ENCODE measurements at places on chromosomes 7 and 10. TPM values are rescaled to one million over a fixed set of nuclear protein-coding genes. Genes with fewer than 3 reads are reported as not detected.

- H3K27me3 ChIP-seq: no peaks in the 10 kb centered on the region
- peak overlapping the region; percentile 68 for H3K27ac ChIP-seq
- H3K36me3 ChIP-seq: no peaks in the 10 kb centered on the region
- DNase-seq: peak; percentile 47
- H3K4me3 ChIP-seq: peak overlapping the region; percentile 39
- peaks cover 17% of the 10 kb centered on the region for H3K4me1 ChIP-seq
Measured at GRCh38 chr7:92835851-92836488, 403 bp downstream of the CDK6 start.

DNA sequence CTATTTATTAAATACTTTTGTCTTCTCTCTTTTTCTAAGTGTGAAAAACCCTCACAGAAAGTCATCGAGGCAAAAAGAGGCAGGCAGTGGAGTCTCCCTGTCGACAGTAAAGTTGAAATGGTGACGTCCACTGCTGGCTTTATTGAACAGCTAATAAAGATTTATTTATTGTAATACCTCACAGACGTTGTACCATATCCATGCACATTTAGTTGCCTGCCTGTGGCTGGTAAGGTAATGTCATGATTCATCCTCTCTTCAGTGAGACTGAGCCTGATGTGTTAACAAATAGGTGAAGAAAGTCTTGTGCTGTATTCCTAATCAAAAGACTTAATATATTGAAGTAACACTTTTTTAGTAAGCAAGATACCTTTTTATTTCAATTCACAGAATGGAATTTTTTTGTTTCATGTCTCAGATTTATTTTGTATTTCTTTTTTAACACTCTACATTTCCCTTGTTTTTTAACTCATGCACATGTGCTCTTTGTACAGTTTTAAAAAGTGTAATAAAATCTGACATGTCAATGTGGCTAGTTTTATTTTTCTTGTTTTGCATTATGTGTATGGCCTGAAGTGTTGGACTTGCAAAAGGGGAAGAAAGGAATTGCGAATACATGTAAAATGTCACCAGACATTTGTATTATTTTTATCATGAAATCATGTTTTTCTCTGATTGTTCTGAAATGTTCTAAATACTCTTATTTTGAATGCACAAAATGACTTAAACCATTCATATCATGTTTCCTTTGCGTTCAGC lies 43.4 kb downstream of the TARP start:
- peaks cover 56% of the 10 kb centered on the region for H3K4me1 ChIP-seq
- peaks cover 6% of the 10 kb centered on the region for H3K36me3 ChIP-seq
- H3K27ac ChIP-seq: no peak overlapping the region
- no peak overlapping the region for H3K4me3 ChIP-seq
- no peak for DNase-seq

DNA sequence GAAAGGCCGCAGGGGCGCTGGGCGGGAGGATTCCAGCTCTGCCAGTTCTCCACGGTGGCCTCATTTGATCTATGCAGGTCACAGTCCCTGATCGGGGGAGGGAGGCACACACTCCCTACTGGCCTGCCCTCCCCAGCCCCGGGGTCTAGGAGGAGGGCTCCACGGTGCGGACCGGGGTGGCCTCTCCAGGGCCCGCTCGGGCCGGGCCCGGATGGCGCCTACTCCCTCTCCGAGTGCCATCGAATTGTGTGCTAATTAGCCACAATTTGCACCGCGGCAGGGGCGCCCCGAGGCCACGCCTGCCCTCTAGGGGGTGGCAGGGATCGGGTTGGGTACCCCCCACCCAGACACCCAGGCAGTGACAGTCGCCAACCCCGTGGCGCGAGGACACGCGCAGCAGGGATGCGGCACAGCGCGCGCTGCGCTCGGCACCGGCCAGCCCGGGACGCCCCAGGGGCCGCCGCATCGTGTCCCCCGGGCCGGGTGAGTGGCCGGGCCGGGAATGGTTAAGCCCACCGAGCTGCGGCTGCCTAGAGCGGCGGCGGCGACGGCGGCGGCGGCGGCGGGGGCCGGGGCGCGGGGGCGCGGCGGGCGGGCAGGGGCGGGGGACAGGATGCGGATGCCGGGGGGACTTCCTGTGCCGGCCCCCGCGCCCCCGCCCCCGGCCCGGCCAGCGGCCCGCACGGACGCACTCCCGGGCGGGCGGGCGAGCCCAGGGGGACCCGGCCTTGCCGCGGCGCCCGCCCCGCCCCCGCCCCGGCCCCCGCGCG lies at the start of gene ZNF853:
ZNF853 (plus strand) TSS at position 658 of the 770 bp plus-strand sequence. CDS start 565 bp downstream, outside the sequence.
- H3K4me3 ChIP-seq: no peak within 1 kb of the TSS
- H3K27ac ChIP-seq: no peak within 1 kb of the TSS
- no peak for DNase-seq
- H3K27me3 ChIP-seq: peaks cover 5% of the 10 kb centered on the region
- H3K4me1 ChIP-seq: peaks cover 16% of the 10 kb centered on the region

GRCh38 chr10:13636776-13637175 lies 50.0 kb downstream of the PRPF18 start:
- no peak overlapping the region for H3K27ac ChIP-seq
- no peaks in the 10 kb centered on the region for H3K4me1 ChIP-seq
- H3K36me3 ChIP-seq: peaks cover 15% of the 10 kb centered on the region
- DNase-seq: no peak
- H3K27me3 ChIP-seq: no peaks in the 10 kb centered on the region

DNA sequence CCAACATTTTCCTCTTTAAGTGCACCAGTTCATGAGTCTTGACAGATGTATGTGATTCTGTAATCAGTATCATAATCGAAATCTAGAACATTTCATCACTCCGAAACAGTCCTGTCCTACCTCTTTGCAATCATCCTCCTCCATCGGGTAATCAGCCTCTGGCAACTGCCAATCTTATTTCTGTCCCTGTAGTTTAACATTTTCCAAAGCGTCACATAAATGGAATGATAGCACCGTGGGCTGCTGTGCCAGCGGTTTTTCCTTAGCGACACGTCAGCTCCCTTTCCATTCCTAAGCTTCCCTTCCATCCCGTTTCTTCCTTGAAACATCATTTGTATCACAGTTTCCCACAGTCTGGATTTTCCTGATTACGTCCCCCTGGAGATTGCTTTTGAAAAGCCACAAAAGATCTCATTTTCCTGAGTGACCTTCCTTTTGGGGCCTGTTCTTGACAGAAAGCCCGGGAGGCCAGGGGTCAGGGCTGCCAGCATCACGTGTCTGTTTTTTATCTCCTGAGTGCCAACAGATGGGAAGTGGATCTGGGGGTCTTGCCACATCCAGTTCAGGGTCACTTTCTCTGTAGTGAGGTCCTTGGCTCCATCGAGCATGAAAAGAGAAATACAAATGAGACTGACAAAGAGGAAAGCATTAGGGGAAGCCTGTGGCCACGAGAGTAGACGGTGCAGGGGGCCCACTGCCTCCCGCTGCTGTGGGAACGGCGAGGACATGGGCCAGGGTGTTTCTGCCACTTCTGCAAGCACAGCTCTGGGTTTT lies 31.6 kb downstream of the TMEM120A start:
- no peak overlapping the region for H3K27ac ChIP-seq
- no peak overlapping the region for H3K4me3 ChIP-seq
- H3K36me3 ChIP-seq: no peaks in the 10 kb centered on the region

DNA sequence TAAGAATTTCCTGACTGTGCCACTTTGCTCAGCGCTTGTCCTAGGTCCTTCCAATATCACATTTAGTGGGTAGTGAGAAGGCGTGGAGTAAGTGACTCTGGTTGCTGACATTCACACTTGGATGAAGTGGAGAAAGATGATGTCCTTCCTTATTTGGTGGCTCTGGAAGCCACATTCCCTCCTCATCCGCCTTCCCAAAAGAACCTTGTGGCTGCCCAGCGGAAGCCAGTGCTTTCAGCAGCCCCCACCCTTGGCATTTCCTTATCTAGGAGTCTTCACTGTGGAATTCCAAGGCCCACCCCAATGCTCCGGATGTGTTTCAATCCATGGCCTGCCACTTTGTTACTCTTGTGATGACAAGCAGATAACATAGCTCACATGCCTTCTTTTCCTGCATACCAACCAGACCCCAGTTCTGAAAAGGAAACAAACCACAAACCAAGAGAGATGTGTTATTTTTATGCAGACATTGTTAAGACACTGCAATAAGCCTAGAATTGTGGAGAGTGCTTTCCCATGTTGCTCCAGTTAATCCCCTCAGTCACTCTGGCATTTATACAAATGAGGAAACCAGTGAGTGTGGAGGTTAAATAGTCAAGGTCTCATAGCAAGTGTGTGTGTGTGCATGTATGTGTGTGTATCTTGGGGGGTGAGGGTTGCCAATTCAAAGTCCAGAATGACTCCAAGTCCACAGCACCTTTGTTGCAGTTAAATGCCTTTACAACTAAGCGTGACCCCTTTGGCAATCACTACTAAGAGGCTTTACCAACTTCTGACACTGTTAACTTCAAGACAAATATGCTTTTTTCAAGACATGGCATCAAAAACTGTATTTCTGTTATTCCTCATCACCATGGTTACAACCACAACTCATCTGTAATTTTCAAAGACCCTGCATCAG lies 10.3 kb upstream of the ANKRD1 start:
- DNase-seq: no peak
- H3K27ac ChIP-seq: no peak overlapping the region
- H3K4me1 ChIP-seq: no peaks in the 10 kb centered on the region
- no peak overlapping the region for H3K4me3 ChIP-seq

DNA sequence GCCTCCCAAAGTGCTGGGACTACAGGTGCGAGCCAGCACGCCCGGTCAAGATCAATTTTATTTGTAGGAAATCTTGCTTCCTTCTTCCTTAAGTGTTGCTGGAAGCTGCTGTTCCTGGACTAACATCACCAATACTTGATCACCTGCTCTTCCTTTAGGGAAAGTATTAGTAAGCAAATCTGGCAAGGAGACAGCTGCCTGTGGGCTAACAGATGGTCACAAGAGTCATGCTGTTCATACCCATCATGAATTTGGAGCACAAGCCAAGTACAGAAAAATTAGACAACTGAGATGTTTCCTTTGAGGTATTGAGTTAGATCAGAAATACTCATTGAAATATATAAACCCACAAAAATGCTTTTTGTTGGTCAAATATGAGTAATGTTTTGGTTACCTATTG lies 27.9 kb downstream of the BAIAP2L1 start:
- H3K4me3 ChIP-seq: no peak overlapping the region
- no peak overlapping the region for H3K27ac ChIP-seq
- H3K27me3 ChIP-seq: no peaks in the 10 kb centered on the region
- no peaks in the 10 kb centered on the region for H3K36me3 ChIP-seq
- H3K4me1 ChIP-seq: no peaks in the 10 kb centered on the region

DNA sequence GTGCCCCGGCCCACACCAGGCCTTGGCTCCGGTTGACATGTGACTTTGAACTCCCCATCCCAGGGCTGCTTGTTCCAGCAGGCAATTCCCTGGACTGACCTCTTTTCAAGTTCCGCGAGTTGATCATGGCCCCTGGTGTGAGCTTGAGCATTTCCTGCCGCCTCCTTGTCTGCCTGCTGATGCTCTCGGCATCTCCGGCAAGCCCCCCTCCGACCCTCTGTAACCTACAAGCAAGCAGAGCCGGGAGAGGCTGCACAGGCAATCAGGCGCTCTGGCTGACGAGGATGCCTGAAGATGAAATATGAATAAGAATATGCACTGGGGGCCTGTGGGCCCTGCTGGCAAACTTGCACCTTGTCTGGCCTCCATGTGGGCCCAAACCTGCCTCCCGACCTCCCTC lies 304.9 kb upstream of the MKI67 start:
- H3K27me3 ChIP-seq: no peaks in the 10 kb centered on the region
- no peaks in the 10 kb centered on the region for H3K36me3 ChIP-seq
- H3K4me1 ChIP-seq: no peaks in the 10 kb centered on the region
- no peak overlapping the region for H3K27ac ChIP-seq
- no peak overlapping the region for H3K4me3 ChIP-seq

DNA sequence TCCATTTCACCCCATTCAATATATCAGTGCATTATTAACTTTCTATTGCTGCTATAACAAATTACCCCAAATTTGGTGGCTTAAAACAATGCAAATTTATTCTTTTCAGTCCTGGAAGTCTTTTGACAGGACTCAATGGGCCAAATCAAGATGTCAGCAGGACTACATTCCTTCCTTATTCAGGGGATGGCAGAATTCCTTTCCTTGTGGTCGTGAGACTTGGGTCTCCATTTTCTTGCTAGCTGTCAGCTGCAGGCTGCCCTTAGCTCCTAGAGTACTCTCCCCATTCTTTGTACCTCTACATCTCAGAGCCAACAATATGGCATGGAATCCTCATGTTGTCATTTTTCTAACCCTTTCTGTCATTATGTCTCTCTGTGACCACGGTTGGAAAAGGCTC lies 310.6 kb downstream of the HDAC9 start:
- H3K27me3 ChIP-seq: no peaks in the 10 kb centered on the region
- H3K4me3 ChIP-seq: no peak overlapping the region
- no peaks in the 10 kb centered on the region for H3K4me1 ChIP-seq
- no peak overlapping the region for H3K27ac ChIP-seq
- no peaks in the 10 kb centered on the region for H3K36me3 ChIP-seq
- DNase-seq: no peak

- H3K4me3 ChIP-seq: no peak overlapping the region
- no peak overlapping the region for H3K27ac ChIP-seq
- DNase-seq: no peak
- no peaks in the 10 kb centered on the region for H3K27me3 ChIP-seq
Measured at GRCh38 chr7:102146122-102146521, 140.5 kb upstream of the SH2B2 start.

GRCh38 chr10:115164220-115164619 lies 71.1 kb downstream of the ATRNL1 start:
- no peaks in the 10 kb centered on the region for H3K27me3 ChIP-seq
- no peak for DNase-seq
- H3K27ac ChIP-seq: no peak overlapping the region
- H3K4me1 ChIP-seq: no peaks in the 10 kb centered on the region

DNA sequence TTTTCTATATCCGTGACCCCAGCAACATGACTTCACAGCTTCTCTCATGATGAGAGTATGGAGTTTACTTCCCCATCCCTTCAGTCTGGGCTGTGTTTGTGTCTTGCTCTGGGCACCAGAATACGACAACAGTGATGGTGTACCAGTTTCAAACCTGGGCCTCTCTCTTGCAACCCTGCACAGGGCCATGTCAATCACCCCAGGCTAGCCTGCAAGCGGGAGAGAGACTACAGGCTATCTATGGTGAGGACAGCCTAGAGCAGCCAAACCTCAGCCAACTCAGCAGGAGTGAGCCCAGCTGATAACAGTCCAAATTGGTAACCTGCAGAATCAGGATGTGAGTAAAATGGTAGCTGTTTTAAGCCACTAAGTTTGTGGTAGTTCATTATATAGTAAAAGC lies 235.8 kb downstream of the CHCHD3 start:
- H3K4me3 ChIP-seq: no peak overlapping the region
- H3K4me1 ChIP-seq: no peaks in the 10 kb centered on the region
- no peaks in the 10 kb centered on the region for H3K27me3 ChIP-seq

GRCh38 chr10:6514844-6515780 lies 65.0 kb downstream of the PRKCQ start:
- H3K36me3 ChIP-seq: peaks cover 44% of the 10 kb centered on the region
- H3K27ac ChIP-seq: no peak overlapping the region
- H3K27me3 ChIP-seq: no peaks in the 10 kb centered on the region
- no peak overlapping the region for H3K4me3 ChIP-seq

The PNLIPRP1 gene
- not detected for polyA plus RNA-seq

The ENKUR gene
- polyA plus RNA-seq: not detected

The TMEM184A gene
- not detected for polyA plus RNA-seq

The GPR15LG gene
- polyA plus RNA-seq: not detected

The WASL gene
- 2.9 TPM for polyA plus RNA-seq
